LoVo (cell line): ENCODE measurements at places on chromosomes 3 and 15.
A peak's percentile ranks its signal among the peaks of the same experiment; 100 is the strongest.

- no peak for DNase-seq
Observed at GRCh38 chr3:175186511-175186910, 327.4 kb downstream of the NAALADL2 start.

- DNase-seq = peak; percentile 18
Observed at GRCh38 chr3:14319654-14320182, 82.7 kb upstream of the SLC6A6 start.

GRCh38 chr3:195909644-195910498 is 1.5 kb upstream of the TNK2 start:
- peak; percentile 83 for DNase-seq

DNA sequence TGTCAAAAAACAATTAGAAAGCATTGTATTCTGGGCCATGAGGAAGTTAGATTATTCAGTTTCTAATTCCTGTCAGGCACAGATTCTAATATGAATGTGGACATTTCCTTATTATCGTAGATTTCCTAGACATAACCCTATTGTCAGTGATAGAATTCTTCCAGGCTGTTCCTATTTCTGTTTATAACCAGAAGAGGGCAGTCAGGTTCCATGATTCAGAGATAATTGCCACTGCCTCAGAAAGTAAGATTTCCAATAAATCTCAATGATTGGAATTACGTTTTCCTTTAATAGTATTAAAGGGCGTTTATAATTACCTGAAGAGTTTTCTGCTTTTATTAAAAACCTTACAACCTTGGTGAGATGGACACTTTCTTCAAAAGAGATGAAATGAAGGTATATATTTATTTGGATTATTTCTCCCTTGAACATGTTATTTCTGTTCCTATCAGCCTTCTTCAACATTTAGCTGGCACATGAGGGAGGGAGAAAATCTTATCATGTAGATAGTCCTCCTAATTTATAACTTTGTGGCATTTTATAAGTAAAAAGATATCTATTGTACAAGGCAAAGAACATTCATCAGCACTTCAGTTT is 439.2 kb downstream of the MCTP2 start:
- peak; percentile 63 for DNase-seq

GRCh38 chr3:20326541-20326940 is 140.5 kb upstream of the SGO1 start:
- DNase-seq = no peak

GRCh38 chr3:20836801-20837200 is 650.8 kb upstream of the SGO1 start:
- DNase-seq = no peak

- DNase-seq = no peak
Observed at GRCh38 chr3:22724420-22724819, 478.7 kb upstream of the UBE2E2 start.

DNA sequence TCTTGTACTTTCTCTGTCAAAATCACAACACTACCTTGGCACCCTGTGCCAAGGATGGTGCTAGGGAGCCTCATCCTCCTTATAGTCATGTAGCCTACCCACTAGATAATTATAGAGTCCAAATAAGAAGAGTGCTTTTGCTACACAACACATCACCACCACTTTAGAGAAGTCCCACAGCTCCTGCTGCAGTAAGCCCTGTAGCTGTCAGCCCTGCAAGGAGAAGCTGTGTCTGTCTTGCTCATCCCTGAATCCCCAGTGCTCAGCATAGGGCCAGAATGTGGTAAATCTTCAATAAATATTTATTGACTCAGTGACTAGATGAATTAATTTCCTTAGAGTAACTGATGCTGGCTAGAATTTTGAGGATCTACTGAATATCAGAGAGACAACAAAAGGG is 190.8 kb downstream of the ZNF621 start:
- no peak for DNase-seq

- no peak for DNase-seq
Observed at GRCh38 chr15:82751308-82751707, 41.6 kb upstream of the AP3B2 start.

DNA sequence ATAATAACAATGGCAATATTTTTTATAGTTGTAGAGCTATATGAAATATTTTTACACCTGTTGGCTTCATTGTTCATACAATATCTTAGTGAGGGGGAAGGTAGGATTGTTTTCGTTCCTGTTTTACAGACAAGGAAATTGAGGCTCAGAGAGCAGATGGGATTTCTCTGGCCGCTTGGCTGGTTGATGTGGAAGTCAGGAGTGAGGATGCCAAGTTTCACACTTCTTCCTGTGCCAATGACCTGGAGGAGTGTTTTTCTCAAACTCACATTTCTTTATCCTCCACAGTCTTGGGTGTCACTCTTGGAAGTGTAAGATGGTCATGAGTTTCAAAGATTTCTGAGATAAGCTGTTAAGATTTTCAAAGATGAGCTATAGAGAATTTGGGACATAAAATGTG is 50.6 kb downstream of the LPP start:
- no peak for DNase-seq

- no peak for DNase-seq
Observed at GRCh38 chr3:32708672-32709283, 23.8 kb downstream of the CNOT10 start.

- DNase-seq = no peak
Observed at GRCh38 chr15:39979606-39980005, 45.7 kb downstream of the EIF2AK4 start.

DNA sequence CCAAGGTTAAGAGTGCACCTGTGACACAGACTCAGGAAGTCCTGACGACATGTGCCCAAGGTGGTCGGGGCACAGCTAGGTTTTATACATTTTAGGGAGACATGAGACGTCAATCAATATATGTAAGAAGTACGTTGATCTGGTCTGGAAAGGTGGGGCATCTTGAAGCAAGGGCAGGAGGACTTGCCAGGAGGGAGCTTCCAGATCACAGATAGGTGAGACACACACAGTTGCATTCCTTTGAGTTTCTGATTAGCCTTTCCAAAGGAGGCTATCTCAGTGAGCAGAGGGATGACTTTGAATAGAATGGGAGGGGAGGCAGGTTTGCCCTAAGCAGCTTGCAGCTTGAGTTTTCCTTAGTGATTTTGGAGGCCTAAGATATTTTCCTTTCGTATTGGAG is 257.4 kb downstream of the CGGBP1 start:
- DNase-seq = no peak

DNA sequence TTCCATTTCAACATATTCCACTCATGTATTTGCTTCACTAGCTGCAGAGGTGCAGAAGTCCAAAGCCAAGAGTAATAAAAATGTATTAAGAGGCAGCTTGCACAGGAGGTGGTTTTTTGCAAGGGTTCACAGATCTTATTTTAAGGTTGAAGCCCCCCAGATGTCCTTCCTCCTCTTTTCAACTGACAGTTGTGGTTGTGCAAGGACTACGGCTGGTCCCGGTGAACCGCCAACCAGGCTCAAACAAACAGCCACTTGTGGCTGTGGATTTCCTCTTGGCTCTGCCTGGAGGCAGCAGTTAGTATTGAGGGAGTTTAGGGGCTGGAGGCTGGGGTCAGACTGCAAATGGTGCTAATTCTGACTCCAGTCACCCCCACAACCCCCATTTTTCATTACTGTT is 240.7 kb upstream of the TBC1D5 start:
- DNase-seq = no peak

- DNase-seq = no peak
Observed at GRCh38 chr15:41161736-41162135, 45.7 kb upstream of the INO80 start.

DNA sequence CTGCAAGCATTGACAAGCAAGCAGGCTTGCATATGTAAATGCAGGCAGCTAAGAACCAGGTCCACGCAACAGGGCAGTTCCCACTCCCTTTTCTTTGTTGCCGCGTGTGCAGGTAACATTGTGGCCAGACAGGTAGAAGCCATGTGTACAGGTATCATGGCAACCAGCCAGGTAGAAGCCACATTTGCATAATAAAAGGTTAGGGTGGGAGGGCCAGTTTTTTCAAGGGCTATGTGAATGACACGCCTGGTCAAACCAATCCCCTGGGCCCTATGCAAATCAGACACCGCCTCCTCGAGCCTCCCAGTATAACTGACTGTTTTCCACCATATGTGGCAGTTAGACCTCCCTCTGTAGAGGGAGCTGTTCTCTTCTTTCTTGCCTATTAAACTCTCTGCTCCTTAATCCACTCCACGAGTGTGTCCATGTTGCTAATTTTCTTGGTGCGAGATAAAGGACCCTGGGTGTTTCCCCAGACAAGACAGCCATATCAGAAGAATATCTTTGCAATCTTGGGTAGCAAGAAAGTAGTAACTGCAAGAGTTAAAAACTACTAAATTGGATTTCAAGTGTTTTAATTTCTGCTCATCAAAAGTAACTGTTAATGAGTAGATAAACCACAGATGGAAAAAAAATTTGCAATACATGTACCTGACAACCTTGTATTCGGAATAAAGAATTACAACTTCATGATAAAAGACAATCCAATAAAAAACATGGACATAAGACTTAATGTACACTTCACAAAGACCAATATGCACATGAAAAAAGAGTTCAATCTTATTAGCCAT is 21.8 kb downstream of the PCOLCE2 start:
- DNase-seq = no peak

- peak; percentile 80 for DNase-seq
Observed at GRCh38 chr3:149401212-149401925, 23.9 kb upstream of the TM4SF1 start.

DNA sequence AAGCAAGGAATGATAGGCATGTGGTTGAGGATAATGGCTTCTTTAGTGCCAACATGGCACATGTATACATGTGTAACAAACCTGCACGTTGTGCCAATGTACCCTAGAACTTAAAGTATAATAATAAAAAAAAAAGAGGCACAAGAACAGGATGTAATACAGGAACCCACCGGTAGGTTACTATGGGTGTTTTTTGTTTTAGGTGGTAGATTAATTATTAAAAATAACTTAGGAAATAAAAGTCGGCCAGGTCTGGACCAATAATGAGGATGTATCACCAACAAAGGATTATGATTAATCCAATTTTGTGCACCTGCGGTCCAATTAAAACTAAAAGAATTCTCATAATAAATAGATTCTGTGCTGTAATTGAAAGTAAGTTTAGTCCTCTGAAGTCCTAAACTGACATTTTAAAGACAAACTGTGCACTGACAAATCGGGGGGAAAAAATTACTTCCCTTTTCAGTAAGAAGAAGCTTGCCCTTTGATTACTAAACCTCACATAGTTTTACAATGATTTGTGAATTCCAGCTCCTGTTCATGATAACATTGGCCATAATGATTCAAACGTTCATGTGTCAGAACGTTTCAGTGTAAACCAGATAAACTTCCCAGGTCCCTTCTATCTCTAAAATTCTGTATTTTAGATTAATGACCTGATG is 62.2 kb downstream of the CASR start:
- DNase-seq = no peak

DNA sequence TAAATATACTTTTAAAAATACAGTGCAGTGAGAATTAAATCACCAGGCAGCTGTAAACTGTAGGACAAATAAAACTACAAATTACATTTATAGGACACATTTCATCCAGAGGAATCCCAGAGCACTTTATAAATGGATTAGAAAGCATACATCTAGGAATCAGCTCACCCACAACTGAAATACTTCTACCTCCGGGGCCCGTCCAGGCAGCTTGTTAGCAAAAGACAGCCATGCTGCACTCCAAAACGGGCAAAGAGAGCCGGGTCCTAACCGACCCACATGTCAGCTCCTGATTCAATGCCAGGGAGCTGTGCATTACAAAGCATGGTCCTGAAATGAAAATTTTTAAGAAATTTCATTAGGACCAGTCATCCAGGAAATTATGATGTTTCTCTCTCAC is 234.1 kb downstream of the CBLB start:
- no peak for DNase-seq

DNA sequence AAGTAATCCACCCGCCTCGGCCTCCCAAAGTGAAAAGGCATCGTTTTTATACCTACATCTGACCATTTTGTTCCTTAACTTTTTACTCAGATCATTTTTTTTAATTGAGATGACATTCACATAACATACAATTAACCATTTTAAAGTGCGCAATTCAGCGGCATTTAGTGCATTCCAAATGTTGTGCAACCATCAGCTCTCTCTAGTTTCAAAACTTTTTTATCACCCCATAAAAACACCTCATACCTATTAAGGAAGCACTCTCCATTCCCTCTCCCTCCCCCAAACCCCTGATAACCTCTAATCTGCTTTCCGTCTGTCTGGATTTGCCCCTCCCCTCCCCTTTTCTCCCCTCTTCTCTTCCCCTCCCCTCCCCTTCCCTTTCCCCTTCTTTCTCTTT is 310.1 kb downstream of the UACA start:
- DNase-seq = peak; percentile 39

- peak; percentile 52 for DNase-seq
Observed at GRCh38 chr15:50358845-50359244, 3.8 kb upstream of the GABPB1 start.

DNA sequence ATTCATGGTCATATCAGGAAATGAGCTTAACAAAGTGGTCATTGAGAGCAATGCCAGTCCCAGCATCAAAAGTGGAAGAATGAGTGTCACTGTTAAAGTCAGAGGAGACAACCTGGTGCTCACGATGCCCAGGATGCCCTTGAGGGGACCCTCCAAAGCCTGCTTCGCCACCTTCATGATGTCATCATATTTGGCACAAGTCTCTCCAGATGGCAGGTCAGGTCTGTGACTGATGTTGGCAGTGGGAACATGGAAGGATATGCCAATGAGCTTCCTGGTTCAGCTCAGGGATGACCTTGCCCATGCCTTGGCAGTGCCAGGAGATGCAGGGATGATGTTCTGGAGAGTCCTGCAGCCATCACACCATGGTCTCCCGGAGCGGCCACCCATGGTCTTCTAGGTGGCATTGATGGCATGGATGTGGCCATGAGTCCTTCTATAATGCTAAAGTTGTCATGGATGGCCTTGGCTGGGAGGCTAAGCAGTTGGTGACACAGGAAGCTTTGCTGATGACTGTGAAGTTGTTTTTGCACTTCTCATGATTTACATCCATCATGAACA is 344.9 kb downstream of the SLC9A9 start:
- DNase-seq = no peak

DNA sequence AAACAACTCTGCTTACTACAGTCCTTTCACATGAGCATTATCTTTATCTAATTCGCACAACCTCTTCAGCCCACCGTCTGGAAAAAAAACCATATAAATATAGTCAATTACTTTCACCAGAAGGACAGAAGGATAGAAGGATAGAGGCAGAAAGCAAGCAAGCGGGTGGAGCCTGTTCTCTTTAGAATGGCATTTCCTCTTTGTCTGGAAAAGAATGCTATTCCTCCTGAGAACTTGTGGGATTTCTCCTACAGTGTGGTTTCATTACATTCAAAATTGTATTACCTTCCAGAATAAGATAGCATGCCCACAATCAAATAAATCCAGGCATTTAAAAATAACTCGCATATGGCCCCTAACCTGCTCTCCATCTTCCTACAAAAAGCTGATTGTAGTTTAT is 23.1 kb downstream of the SLC30A4 start:
- DNase-seq = no peak

GRCh38 chr15:44447772-44448376 is 20.4 kb downstream of the CTDSPL2 start:
- DNase-seq = no peak

DNA sequence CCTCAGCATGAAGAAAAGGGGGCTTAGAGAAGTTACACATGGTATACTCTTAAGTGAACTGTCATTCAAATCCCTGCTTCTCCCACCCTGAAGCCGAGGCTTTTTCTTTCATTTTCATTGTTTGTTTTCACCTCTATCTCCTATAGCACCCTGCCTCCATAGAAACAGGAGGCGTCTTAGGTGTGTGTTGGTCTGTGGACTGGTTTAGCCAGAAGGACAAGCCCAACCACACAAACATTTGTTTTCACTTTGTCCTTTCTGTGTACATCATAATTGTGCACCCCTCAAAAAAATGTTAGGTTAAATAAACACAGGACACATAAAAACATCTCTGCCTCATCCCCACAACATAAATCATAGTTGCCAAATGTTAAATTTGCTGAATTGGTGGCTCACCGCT is 73.3 kb upstream of the UBE2E2 start:
- DNase-seq = no peak
